ENCODE measurements at places on chromosomes 13 and 19. TPM values are rescaled to one million over a fixed set of nuclear protein-coding genes. Genes with fewer than 3 reads are reported as not detected.

Gene CEACAM7
- polyA plus RNA-seq = 6.2 TPM

Gene SLC7A9
- not detected for polyA plus RNA-seq

Gene TLE6
- polyA plus RNA-seq = 3.4 TPM

Gene FCAR
- polyA plus RNA-seq = not detected

Gene MBD3L2
- not detected for polyA plus RNA-seq

Gene PCDH17
- polyA plus RNA-seq = 0.35 TPM

Gene PBX4
- 4.9 TPM for polyA plus RNA-seq

Gene SHISA7
- polyA plus RNA-seq = not detected

Gene ZNF548
- polyA plus RNA-seq = 3.4 TPM

Gene ZNF837
- polyA plus RNA-seq = 2.4 TPM

Gene SULT2A1
- 8.5 TPM for polyA plus RNA-seq

Gene PRTN3
- polyA plus RNA-seq = not detected

Gene SLC25A41
- polyA plus RNA-seq = not detected
